NK-92 treated with Interleukin-12 subunit alpha and Interleukin-12 subunit beta, amount 100 ng/mL, for 24 hours (cell line): ENCODE measurements at places on chromosomes 12 and 14.

- DNase-seq = no peak
Measured at GRCh38 chr14:94483071-94483451, 7.1 kb upstream of the SERPINA9 start.

- DNase-seq = no peak
Measured at GRCh38 chr14:63863004-63863403, 10.2 kb downstream of the SYNE2 start.

- no peak for DNase-seq
Measured at GRCh38 chr12:104164634-104165033, 26.6 kb upstream of the NFYB start.

GRCh38 chr12:18375131-18375530 lies 113.8 kb downstream of the PIK3C2G start:
- DNase-seq = no peak

DNA sequence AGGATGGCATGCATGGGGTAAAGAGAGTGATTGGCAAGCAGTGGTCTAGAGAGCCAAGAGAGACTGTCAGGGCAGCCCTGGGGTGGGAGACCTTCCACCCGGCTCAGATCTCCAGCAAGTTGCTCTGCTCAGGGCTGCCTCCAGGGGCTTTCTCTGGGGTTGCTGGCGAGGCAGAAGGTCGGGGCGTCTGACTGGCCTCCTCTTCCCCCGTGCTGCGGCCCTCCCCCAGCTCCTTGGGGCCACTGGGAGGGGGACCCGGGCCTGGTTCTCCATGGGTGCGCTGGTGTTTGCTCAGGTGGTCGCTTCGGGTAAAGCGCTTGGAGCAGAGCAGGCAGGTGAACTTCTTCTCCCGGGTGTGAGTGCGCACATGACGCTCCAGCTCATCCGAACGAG lies 6.6 kb upstream of the AAAS start:
- no peak for DNase-seq

GRCh38 chr14:74974364-74975058 lies 19.1 kb upstream of the PGF start:
- no peak for DNase-seq

DNA sequence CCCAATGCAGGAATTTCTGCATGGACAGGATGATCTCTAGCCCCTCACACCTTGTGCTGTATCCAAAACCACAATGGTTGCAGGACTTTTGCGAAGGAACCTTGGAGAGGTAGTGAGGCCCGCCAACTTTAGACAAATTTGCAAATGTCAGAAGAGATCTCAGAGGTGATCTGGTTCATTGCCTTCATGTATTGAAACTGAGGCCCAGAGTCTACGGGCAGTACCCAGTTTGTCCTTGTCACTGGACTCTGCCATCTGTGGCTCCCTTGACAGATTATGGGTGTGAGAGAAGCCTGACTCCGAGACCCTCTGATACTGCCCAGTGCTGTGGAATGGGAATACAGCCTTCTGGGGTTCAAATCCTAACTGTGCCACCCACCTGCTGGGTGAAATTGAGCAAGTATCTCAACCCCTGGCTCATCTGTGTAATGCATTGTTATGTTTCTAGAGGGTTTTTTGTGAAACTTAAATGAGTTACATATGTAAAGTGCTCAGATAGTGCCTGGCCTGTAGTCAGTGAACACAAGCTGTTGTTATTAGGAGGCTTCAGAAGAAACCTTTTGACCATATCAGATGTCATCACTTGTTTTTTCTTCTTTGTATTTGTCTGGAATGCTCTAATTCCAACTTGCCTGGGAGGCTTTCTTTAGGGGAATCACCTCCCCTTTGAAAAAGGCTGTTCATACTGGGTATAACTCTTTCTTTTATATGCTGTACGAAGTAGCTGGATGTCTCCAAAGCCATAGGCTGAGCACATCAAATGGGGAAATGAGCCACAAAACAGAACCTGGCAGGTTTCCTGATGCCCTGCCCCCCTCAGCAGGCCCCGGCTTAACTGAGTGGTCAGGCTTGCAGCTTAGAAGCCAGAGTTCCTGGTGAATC lies 71.4 kb upstream of the SRSF5 start:
- no peak for DNase-seq

DNA sequence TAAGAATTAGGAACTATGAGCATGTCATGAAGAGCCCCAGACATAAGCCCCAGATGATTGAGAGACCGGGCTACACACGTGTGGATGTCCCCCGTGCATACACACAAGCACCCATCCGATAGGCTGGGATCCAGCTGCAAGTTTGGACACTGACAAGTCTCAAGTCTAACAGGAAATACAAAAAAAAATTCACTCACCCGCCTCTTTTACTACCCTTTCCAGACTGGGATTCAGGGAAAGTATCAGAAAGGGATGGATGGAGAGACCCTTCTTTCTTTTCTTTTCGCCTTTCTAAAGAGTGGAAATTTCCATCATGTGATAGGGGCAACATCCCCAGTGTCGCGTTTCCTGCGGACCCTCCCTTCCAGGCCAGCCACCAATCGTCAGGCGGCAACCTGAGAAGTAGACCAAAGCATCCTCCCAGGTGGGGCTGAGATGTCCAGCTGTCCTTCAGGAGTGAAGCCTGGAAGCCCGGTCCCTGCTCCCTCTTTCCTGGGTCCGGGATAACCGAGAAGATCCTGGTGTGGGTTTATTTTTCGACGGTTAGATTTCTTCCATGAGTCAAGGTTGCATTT lies 6.4 kb upstream of the SLC38A4 start:
- no peak for DNase-seq

DNA sequence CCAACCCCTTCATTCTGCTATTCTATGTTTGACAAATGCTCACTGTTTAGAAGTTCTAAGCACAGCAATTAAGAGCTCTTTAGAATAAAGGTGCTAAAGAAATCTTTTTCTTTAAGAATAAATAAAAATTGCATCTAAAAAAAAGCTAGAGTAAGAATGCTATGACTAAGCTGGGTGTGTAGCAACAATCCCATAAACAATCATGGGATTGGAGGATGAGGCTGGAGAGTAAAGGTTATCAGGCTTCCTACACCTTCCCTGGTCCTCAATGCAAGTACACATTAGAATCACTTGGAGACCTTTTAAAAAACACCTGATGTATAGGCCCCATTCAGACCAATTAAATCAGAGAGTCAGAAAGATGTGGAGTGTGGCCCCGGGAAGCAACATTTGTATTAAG lies 88.3 kb downstream of the CIT start:
- no peak for DNase-seq
